Activated naive CD8-positive, alpha-beta T cell treated with anti-CD3 and anti-CD28 coated beads, Interleukin-2, amount 50 U/mL, for 24 hours (primary cell): ENCODE measurements at places on chromosomes 3 and 15.
A peak's percentile ranks its signal among the peaks of the same experiment; 100 is the strongest.

DNA sequence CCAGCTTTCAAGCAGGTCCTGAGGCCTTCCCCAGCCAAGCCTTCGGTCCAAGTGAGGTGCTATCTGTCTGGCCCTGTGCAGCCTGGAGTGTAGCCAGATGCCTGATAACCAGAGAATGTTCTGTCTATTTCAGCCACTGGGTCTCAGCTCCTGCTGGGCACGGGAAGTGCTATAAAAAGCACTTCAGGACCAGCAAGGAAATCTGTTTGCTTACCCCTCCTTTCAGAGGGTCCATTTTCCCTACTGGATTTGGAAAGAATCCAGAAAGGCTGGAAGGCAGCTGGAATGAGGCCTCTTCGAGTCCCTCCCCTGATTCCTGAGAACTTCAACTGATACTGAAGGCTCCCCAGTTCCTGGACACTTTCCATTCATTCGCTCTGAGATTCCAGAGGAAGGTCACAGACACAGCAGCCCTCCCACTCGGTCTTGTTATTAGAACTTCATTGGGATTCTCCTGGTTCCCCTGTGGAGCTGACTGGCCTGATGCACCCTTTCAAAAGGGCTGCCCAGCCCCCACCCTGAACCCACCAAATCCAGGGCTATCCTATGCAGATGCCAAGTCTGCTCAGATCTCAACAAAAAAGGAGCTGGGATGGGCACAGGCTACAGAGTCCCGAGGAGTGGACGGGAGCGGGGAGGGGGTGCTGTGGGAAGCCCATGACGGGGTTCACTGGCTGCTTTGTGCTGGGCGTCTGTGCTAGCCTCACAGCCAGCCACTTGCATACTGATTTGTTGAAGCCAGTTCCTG is 70.4 kb downstream of the UMPS start:
- DNase-seq = no peak

DNA sequence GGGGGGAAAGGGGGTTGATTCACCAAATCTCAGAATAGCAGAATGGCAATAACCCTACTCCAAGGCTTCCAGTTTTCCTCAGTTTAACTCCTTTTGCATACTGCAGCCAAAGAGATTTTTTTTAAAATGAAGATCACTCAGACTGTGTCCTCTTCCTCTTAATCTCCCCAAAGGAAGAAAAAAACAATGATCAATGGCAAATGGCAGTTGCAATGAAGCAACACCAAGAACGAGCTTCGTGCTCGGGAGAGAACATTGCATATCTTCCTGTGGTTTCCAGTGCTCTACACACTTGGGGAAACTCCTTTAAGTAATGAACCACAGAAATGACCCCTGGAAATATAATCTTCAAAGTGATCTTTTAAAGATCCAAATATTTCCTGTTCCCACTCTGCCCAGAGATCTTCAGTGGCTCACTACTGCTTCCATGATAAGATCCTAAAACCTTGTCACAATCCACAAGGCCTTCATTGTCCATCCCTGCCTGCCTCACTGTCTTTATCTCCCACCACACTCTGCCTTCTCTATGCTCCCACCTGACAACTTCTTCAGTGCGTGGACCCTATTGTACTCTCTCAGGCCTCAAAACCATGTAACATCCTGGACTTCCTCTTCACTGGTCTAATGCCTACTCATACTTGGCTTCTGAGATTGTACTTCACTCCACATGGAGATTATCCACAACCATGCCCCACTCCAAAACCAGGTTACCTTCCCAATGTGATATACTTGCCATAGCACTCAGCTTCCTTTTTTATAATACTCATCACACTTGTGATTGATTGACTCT is 394.8 kb downstream of the FHIT start:
- DNase-seq = no peak

DNA sequence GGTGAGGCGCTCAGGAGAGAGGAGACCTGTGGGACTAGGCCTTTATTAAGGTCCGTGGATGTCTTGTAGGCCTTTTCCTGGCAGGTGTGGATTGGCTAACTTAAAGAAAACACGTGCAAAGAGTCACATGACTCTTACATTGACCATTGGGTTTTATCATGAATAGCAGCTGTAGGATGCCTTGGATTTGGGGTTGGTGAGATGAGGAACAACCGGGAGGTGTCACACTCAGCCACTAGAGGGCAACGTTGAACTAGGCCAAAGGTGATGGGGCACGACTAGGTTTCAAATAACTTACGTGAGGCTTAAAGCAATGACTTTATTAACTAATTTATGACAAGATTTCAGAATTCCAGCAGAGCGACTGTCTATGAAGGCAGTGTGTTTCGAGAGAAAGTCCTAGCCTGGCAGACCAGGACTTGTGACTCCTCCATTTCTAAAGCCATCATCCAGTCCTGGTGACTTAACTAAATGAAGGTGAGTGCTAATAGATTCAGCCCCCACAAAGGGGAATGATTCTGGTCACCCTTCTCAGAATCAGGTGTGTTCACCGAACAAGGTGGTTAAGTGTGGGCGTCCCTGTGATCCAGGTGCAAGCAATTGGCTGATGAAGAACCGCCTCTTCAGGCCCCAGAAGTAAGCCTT is 345.6 kb downstream of the MCTP2 start:
- peak; percentile 49 for DNase-seq

DNA sequence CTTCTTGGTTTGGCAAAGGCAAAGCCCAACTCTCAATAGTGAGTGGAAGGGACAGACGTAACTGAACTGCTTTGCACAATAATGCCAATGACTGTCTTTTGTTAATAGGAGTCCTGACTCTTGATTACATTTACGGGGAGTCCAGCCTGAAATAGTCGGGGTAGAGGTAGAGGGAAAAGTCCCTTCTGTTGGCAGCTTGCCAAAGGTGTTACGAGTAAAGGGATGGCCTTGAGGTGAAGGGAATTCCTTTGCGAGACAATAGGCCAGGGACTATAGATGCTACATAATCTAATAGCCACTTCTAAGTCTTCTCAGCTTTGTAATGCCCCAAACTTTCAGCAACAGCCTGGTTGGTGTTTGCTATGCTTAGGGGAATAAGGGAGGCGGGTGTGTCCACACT is 2.2 kb upstream of the SENP2 start:
- no peak for DNase-seq

- DNase-seq = no peak
These were observed 52.0 kb downstream of the SMAD3 start for GRCh38 chr15:67117370-67117769.

DNA sequence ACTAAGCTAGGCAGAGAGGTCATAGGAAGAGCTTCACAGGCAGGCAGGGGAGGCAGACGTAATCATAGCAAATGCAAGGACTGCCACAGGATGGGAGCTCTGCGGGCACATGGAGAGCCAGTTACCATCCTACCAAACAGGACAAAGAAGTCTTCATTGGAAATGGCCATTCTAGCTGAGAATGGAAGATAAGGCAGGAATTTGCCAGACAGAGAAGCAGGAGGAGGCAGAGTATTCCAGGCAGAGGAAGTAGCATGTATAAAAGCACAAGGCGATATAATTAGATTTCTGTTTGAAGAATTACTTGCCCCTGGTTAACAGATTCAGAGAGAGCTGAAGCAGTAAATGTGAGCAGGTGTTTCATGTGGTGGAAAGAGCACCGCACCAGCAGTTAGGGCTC is 3.5 kb upstream of the SEMA5B start:
- no peak for DNase-seq

DNA sequence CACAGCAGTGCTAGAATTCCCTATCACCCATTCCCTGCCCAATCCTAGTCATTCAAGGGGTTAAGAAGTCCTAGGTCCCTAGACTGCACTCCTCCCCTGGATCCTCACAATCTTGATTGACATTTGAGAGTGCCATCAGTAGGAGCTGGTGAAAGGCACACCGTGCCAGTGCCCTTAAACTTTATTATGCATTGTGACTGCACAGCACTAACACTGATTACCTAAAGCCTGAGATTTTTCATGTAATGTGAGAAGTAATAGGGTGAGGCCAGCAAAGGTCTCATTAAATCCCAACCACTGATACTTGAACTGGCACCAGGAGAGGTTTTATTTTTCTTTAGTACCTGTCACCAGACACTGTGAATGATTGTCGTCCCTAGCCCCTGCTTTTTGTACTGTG is 16.3 kb downstream of the GXYLT2 start:
- no peak for DNase-seq

DNA sequence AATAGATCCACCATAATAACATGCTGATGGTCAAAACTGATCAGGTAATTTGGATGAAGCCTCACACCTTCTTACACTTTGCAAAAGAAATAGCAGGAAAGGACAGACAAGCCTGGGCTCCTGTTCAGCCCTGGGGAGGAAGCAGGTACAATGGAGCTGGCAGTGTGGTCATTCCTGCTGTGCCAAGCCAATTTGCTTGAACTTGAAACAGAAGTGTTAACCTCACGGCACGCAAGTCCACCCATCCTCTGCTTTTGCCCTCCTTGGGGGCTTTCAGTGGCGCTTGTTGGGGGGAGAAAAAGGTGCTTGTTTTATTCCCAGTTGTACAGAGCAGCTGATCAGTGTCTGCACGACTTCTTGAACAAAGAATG is 36.8 kb upstream of the RFTN1 start:
- no peak for DNase-seq

DNA sequence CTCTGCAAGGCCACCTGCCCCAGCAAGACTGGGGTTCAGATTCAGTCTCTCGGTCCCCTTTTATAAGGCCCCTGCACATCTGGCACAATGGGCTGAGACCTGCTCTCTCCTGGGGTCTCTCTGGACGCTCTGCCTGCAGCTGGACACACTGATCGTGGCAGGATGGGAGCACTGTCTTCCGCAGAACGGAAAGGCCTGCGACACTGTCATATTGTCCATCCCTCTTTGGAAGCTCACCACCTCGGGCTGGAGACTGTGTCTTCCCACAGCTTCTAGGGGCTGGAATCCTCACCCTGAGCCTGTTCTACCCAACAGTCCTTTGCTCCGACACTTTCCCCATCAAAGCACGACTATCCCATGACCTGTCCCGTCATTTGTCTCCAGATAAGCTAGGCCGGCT is 11.5 kb upstream of the IGDCC4 start:
- DNase-seq = no peak

DNA sequence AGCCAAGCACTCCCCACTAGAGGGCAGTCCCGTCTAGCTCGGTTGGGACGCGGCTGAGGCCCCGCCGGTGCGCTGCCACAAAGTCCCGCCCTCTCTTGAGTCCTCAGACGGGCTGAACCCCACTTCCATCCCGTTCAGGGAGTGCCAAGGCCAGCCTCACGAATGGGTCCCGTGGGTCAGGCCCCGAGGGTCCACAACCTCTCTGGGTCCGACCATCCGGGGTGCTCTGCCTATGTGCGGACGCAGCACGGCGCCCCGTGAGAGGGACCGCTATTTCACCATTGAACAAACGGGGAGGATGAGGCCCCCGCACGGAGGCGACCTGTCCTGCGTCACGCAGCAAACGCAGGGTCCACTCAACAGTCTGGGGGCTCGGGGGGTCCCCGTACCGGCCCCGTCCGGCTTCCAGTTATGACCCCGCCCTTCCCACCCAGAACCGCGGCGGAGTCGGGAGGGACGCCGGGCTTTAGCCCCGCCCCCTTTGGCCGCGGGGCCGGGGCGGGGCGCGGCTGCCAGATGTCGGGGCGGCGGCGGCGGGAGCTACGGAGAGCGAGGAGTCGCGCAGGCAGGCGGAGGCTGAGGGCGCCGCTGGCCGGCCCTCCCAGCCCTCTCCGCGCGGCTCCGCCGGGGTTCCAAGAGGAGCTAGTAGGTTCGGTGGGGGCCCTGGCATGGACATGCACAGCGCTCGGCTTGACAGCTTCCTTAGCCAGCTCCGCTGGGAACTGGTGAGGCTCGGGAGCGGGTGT is at the start of gene INKA1:
INKA1 (plus strand) TSS at position 543 of the 746 bp plus-strand sequence; CDS start at position 675, 132 bp downstream.
- DNase-seq = peak; percentile 92

- no peak for DNase-seq
These were observed 177.3 kb upstream of the WNT5A start for GRCh38 chr3:55664387-55664786.

- no peak for DNase-seq
These were observed 76.7 kb upstream of the DCBLD2 start for GRCh38 chr3:98978068-98978811.
